SW 1271 (cell line): ENCODE measurements at places on chromosomes 7 and 10.

GRCh38 chr7:79298145-79298760 is 155.2 kb downstream of the MAGI2 start:
- peak; percentile 49 for DNase-seq

- no peak for DNase-seq
Observed at GRCh38 chr10:119203006-119203405, 4.4 kb upstream of the GRK5 start.

DNA sequence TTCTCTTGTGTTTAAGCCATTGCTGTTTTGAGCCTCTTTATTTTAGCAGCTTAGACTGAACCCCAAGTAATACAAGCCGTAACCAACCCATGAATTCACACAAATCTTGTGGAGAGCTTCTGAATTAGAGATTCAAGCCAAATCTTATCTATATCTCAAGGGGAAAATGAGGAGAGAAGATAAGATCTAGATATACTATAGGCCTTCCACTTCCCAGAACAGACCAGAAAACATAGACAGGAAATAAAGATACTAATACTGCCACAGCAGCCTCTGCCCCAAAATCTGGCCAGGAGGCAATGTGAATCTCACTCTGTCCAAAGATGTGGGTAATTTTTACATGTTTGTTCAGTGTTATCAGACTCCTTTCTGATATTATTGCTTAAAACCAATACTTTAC is 307.2 kb downstream of the PTEN start:
- DNase-seq, result no peak

- peak; percentile 52 for DNase-seq
Observed at GRCh38 chr7:107167483-107168232, 1.1 kb upstream of the HBP1 start.

- no peak for DNase-seq
Observed at GRCh38 chr10:109040622-109041021, 882.7 kb downstream of the XPNPEP1 start.

DNA sequence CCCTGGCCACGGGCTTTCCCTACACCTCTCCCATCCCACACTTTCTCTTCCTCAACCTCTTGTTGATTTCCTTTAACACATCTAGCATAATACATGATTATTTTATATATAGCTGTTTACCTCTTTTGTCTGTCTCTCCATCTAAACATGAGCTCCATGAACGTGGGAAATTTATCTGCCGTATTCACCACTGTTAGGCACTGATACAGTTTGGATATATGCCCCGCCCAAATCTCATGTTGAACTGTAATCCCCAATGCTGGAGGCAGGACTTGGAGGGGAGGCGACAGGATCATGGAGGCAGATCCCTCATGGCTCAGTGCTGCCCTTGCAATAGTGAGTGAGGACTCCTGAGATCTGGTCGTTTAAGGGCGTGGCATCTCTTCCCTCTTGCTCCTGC is 5.7 kb downstream of the CYTH3 start:
- no peak for DNase-seq

DNA sequence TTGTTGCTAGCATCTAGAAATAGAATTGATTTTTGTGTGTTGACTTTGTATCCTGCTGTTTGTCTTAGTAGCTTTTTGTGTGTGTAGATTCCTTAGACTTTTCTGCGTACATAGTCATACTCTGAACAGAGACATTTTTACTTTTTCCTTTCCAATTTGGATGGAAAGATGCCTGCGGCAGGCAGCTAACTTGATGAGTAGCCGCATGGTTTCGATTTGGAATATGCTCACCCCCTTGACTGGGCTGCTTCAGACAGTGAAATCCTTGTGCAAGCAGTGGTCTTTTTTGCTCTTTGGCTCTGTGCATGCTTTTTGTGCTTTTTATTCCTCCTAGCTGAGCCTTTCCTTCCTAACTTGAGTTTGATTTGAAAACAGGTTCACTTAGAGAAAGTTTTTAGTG is 71.8 kb downstream of the HHEX start:
- no peak for DNase-seq

DNA sequence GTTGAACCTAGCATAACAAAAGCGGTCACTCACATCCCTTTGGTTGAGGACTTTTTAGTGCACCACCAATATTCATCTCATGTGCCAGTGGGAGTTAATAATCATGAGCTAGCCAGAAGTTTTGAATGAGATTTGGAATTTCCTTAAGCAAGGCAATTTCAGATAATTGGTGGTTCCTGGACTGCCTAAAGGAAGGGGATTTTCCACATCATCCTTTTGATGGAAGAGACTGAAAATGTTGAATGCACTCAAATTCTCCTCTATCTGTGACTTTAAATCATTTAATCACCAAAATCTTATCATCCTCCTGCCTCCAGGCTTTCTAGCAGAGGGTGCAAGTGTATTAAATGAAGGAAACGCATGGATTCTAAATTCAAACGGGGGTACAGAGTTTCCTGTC is 260.7 kb downstream of the CCDC3 start:
- no peak for DNase-seq

GRCh38 chr10:95196046-95196445 is 2.0 kb downstream of the ACSM6 start:
- no peak for DNase-seq

GRCh38 chr7:140005754-140006503 is 56.8 kb downstream of the PARP12 start:
- peak; percentile 22 for DNase-seq
